ENCODE measurements at places on chromosomes 5 and 9.

DNA sequence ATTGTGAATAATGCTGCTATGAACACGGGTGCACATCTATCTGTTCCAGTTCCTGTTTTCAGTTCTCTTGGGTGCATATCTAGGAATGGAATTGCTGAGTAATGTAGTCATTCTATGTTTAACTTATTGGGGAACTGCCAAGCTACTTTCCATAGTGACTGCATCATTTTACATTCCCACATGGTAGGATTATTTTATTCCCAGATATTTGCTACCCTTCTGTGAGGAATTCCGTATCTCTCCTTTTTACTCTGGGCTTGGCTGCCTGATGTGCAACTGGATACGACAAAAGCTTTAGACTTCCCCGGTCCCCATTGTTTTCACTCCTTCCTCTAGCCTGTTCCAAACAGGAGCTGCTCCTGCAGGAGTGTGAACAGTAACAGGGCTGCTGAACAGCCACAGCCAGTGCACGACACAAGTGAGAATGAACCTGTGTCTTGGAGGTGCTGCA, 7.2 kb downstream of the TAS2R1 start:
- no peak for DNase-seq

- DNase-seq: no peak
Observed at GRCh38 chr9:121107029-121107428, 32.3 kb downstream of the CNTRL start.

DNA sequence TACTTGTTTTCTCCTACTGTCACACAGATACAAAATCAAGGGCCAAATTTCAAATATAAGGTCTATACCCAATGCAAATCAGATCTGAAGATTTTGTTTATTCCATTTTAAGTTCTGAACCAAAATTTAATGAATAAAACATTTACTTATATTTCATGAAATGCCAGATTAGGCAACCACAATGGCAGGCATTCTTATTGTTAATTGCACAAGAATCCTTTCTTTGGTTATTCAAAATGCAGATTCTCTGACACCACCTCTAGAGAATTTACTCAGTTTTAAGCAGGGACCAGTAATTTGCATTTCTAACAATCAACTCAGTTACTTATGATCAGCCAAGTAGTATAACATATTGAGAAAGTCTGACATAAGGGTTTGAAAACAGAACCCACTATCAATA, 972.4 kb upstream of the ACO1 start:
- DNase-seq: no peak

DNA sequence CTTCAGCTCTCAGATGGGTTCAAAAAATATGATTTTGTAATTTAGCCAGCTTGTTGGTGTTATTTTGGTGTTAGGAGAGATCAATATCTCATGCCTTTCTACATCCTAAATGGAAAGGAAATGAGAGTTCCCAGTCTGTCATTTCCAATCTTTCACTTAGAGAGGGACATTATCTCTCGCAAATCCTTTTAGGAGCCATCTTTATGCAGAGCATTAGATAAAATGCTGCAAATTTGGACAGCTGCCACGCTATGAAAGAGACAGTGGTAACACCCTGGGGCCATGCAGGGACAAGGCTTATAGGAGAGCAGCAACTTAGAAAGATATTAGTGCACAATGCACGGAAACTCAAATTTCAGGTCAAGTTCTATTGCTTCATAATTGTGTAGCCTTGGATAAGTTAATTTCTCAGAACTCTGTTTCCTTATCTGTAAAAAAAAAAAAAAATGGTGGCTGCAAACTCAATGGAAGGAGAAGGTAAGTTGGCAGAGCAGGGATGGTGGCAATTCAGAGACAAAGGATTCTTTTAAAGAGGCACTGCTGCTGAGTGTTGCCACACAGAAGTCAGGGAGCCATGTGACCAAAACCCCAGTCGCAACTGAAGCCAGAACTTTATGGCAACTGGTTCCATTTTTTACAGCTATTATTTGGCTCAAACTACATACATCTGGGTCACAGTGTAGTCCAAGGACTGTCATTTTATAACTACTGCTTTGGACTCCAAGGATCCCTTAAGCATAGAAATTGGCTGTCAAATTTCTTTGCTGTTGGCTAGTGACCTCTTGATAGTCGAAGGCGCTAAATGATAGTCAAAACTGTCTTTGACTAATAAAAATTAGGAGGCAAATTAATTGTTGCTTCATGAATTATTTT, 210.2 kb downstream of the FRMD3 start:
- no peak for DNase-seq

GRCh38 chr9:81620002-81620390, 69.4 kb downstream of the TLE1 start:
- no peak for DNase-seq

- no peak for DNase-seq
Observed at GRCh38 chr5:37932450-37932849, 92.6 kb upstream of the GDNF start.

- DNase-seq: no peak
Observed at GRCh38 chr5:137594717-137595116, 95.6 kb upstream of the SPOCK1 start.

- DNase-seq: no peak
Observed at GRCh38 chr5:37045703-37046102, 169.1 kb downstream of the NIPBL start.
